B cell (primary cell): ENCODE measurements at places on chromosomes 5 and 9. TPM values are rescaled to one million over a fixed set of nuclear protein-coding genes. Genes with fewer than 3 reads are reported as not detected.
A peak's percentile ranks its signal among the peaks of the same experiment; 100 is the strongest.

DNA sequence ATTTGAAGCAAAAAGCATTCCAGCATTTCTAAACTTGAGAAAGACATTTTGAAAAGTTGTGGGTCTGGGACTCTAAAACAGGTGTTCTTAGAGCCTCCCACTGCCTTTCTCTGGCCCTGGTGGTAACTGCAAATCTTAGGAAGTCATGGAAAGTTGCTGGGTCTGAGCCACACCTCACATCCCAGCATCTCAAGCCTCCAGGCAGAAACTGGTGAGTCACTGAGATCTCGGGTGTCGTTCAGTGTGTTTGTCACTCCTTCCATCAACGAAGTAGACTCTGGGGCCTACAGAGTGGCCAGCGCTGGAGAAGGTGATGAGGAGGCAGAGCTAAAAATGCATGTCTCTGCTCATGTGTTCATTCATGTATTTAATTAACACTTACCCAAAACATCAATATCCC is 59.6 kb upstream of the C5orf58 start:
- no peak for DNase-seq

GRCh38 chr5:67310169-67310568 is 113.6 kb upstream of the CD180 start:
- DNase-seq: no peak

DNA sequence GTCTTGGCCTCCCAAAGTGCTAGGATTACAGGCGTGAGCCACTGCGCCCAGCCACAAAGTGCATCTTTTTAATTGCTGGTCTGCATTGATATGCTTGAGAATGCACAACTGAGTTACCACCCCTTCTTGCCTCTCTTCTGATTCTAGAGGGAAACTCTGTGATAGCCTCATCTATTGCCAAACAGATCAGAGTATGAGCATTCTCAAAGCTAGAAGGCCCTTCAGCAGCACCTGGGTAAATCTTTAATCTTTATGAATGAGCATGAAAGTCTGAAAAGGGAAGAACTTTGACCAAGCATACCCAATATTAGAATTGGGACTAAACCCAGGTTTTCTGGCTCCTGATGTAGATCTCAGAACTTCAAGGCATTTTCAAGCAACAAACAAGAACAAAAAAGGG is 298.3 kb upstream of the TNC start:
- DNase-seq: no peak

DNA sequence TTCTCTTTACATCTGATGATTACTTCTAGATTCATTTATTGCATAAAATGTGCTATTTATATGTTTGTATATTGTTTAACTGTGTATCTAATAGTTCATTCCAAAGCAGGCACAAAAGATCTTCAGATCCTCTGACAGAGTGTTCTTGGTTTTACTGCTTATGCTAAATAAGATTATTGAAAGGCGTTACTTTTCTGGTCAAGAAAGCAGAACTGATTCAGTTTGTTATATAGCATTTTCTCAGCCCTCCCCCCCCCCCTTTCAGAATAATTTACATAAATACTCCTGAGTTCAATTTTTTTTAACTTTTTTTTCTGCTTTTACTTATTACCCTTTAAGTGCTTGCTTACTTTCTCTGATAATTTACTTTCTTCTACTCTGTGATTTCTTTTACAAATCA is 15.4 kb downstream of the CDC42SE2 start:
- peak; percentile 69 for DNase-seq

GRCh38 chr9:89654025-89654662 is 49.3 kb downstream of the GADD45G start:
- no peak for DNase-seq

Gene VLDLR
- 0.10 TPM in 1 of 2 replicates, not detected in the other for total RNA-seq

- no peak for DNase-seq
Measured at GRCh38 chr5:122312591-122313406, 762 bp downstream of the SNCAIP start.

- DNase-seq: no peak
Measured at GRCh38 chr9:83656032-83656680, 33.2 kb downstream of the IDNK start.

Gene APBA1
- 0.05 and 0.34 TPM in 2 replicates for total RNA-seq

- DNase-seq: no peak
Measured at GRCh38 chr5:147439254-147439653, 70.6 kb downstream of the DPYSL3 start.

Gene IL4
- total RNA-seq: not detected in 2 replicates

GRCh38 chr5:137438932-137439331 is 60.2 kb downstream of the SPOCK1 start:
- no peak for DNase-seq

Gene MELK
- total RNA-seq: 0.17 TPM in 1 of 2 replicates, not detected in the other

Gene C9orf50
- not detected in 2 replicates for total RNA-seq

GRCh38 chr5:122844136-122844909 is 1.1 kb upstream of the SNX24 start:
- peak; percentile 38 for DNase-seq

DNA sequence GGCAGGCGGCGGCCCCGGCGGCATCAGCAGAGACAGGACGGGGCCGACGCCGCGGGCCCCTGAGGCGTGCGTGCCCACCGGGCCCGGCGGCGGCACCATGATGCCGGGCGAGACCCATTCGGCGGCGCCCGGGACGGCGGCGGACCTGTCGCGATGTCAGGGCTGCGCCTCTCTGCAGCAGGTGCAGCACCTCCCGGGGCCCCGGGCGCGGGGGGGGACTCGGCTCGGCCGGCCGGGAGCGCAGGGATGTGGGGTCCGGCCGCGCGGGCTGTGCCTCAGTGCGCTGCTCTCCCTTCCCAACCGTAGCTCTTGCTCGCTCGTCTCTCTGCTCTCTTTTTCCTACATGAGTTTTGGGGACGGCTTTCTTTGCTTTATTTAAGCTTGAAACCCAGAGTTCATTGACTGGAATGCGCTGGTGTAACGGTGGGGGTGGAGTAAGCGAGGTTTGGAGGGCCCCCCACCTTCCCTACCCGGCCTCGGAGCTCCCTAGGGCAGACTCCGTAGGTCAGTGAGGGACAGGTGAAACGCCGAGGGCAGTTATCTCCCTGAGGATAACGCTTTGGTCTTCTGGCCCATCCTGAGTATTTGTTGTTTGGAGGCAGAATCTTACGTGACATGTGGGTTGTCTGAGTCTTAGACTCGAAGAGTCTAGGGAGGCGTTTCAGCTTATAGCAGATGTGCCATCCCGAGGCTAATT is 490 bp downstream of the ICE1 start:
- no peak for DNase-seq

GRCh38 chr9:131630205-131630831 is 85.0 kb downstream of the PRRT1B start:
- peak; percentile 83 for DNase-seq

GRCh38 chr5:67773411-67774266 is 441.9 kb upstream of the PIK3R1 start:
- DNase-seq: no peak

Gene PTGER4
- total RNA-seq: 26.3 and 26.8 TPM in 2 replicates

DNA sequence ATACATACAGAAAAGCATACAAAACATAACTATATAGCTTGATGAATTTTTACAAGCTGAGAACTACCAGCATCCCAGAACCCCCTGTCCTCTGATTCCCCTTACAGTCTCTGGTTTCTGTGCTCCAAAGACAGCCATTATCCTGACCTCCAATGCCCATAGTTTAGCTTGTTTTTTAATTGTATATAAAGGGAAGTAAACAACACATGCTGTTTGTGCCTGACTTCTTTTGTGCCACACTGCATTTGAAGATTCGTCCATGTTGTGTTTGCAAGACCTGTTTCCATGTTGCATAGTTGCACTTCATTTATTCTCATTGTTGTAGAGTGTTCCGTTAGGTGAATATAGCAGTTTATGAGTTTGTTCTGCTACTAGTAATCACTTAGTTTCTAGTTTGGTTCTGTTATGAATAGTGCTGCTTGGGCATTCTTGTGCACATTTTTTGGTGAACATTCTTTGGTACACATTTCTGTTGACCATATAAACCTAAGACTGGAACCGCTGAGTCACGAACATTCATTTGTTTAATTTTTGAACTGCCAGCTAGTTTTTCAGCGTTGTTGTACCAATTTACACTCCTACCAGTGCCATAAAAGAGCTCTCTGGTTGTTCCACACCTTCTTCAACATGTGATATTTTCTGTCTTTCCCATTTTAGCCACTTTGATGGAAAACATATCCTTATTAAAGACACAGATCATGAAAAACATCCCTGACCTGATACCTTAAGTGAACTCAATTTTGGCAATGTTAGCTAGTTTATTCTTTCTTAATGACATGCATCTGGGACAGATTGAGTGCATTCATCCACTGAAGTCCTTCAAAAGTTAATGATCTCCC is 78.1 kb upstream of the ANXA1 start:
- no peak for DNase-seq

DNA sequence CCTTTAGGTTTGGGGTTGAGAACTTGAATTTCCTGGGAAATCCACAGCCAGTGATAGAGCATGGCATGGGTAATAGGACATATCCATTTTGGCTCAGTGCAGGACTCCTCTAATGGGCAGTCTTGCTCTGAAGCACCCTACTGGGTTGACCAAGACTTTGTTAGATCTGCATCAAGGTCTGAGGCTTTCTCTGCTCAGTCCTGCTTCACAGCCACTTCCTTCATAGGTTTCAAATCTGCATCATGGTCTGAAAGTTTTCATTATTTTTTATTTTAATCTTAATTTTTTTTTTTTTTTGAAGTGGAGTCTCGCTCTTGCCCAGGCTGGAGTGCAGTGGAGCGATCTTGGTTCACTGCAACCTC is 36.5 kb downstream of the KIF2A start:
- DNase-seq: no peak

Gene RUSC2
- total RNA-seq: 0.32 and 0.76 TPM in 2 replicates

DNA sequence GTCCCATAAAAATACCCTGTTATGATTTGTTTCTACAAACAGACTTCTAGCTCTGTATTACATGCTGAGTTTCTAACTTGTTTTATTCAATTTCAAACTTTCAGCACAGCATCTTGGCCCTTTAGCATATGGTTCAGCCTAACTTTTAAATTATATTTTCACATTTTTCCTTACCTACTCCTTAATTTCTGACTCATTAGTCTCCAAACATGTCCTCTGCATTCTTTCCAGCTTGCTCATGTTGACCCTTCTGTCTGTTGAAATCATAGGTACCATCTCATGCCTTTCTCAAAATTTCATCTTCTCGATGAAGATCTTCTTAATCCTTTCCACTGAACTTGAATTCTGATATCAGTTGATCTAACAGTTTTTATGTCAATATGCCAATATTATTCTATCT is 200.9 kb upstream of the RIOK2 start:
- DNase-seq: no peak

GRCh38 chr5:111641533-111642233 is 115.3 kb downstream of the NREP start:
- DNase-seq: no peak

DNA sequence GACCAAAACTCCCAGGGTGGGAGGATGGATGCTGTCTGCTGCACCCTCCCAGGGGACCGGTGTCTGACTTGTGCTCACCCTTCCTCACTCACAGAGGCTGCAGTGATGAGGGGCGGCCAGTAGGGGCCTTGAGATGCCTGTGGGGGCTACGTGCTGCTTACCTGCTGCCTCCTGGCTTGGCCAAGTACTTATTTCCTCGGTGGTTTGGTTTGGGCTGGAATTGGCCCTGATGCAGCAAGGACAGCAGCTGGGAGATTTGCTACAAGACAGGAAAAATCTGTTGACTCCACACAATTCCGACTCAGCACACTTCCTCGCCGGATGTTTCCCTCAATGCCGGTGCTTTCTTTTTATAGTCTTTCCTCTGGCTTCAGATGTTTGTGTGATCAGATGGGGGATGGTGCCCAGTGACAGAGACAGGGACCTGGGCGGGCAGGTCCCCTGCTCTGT is 6.6 kb downstream of the PCDH12 start:
- peak; percentile 47 for DNase-seq

DNA sequence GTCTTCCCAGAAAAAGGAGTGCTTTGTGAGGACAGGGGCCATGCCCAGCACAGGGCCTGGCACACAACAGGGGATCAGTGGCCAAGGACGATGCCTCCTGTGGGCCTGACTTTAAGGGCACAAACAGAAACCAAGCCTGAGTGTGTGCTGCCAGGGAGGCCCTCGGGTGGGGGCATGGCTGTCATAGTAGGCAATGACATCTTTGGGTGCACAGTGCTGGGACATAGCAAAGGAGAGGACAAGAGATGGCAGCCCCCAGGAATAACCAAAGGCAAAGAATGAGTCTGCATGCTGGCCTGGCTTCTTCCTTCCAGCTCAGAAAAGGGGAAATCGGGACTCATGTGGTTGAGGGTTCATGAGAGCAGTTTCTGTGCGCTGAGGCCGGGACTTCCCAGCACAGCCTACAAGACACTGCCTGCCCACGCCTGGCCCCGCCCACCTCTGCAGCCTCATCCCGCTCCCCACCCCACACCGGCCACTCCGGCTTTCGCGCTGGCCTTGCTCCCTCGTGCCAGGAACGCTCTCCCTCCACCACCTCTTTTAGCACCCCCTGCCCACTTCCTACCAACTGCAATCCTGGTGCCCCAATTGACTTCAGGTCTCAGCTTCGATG is 13.8 kb upstream of the LHX2 start:
- peak; percentile 81 for DNase-seq

Gene ZNF462
- not detected in 2 replicates for total RNA-seq

Gene ADRB2
- total RNA-seq: 11.4 and 12.4 TPM in 2 replicates

Gene POC5
- total RNA-seq: 22.7 and 25.5 TPM in 2 replicates

Gene PIP5K1B
- total RNA-seq: 24.1 and 28.2 TPM in 2 replicates

DNA sequence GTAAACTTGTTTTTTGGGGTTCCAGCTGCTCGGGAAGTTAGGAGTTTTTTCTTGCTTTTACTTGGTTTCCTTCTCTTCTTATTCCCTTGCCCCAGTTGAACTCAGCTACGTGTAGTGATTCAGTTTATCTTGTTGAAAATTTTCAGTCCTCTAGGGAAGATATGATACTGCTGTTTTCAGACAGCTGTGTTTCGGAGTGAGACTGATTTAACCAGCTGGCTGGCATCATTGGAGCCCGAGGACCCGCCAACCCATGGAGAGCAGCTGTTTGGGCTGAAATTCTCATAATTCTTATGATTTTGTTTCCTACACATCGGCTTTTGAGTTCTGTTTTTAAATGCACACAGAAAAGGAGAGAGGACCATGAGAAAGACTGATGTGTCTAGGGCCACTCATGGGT is 271.5 kb downstream of the NR3C1 start:
- DNase-seq: no peak

Gene PCDHA1
- total RNA-seq: not detected in 2 replicates

Gene PTPRD
- total RNA-seq: not detected in 2 replicates

Gene KCTD16
- 0.17 TPM in 1 of 2 replicates, not detected in the other for total RNA-seq

DNA sequence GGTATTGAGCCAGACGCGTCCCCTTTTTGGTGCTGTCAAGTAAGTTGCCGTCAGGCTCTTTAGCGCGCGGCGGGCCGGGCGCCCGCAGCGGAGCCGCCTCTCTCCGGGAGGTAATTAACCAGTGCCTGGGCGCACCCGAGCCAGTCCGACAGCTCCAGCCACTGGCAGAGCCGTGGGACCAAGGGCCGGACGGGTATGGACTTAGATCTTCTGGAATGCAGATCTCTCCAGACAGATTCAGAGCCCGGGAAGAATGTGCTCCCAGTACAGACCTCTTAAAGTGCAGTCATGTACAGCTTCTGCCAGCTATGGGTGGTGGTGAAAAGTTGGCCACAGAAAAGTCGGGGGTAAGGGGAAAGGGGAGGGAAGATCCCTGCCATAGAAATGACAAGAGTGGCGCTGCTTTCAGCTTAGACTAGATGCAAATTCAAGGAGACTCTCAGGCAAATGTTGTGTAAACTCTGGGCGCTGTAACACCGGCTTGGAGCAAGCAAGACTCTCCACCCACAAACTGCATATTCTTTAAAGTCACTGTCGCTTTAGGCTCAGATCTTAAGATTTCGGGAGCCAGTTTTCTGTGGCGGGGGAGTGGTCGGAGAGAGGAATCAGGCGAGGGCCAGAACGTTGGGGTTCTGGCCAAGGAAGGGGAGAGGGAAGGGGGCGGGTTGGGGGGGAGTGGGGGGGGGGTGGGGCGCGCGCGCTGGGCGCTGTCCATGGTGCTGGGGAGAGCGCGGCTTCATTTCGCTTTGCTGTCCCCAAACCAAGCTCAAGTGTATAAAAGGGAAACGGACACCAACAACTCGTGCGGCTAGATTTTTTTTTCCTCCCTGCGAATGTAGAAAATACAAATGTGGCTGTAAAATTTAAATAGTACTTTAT is 29.2 kb downstream of the NR2F1 start:
- DNase-seq: peak; percentile 34
